Activated CD4-positive, alpha-beta memory T cell treated with anti-CD3 and anti-CD28 coated beads for 36 hours (primary cell): ENCODE measurements at places on chromosomes 1 and 21. TPM values are rescaled to one million over a fixed set of nuclear protein-coding genes. Genes with fewer than 3 reads are reported as not detected.

Gene NPL
- 3.8 TPM for total RNA-seq

Gene ADGRL2
- not detected for total RNA-seq

Gene DARS2
- 43.1 TPM for total RNA-seq

Gene LAX1
- total RNA-seq: 14.3 TPM

Gene TNFSF4
- total RNA-seq: 0.58 TPM

Gene CRP
- total RNA-seq: not detected

Gene NHLH1
- total RNA-seq: 0.22 TPM

Gene FCRLB
- total RNA-seq: not detected

Gene RLF
- total RNA-seq: 19.6 TPM

Gene TNFRSF9
- 59.9 TPM for total RNA-seq

Gene LBR
- total RNA-seq: 148 TPM

Gene ERICH3
- not detected for total RNA-seq

Gene CLCNKB
- not detected for total RNA-seq

Gene SLC45A1
- 0.95 TPM for total RNA-seq

Gene COL16A1
- 0.45 TPM for total RNA-seq

Gene NLRP3
- 0.97 TPM for total RNA-seq

Gene TRIM33
- 26.9 TPM for total RNA-seq

Gene FCRL5
- total RNA-seq: not detected

Gene PAQR6
- total RNA-seq: 3.9 TPM
